ENCODE measurements at places on chromosomes 2 and 18. TPM values are rescaled to one million over a fixed set of nuclear protein-coding genes. Genes with fewer than 3 reads are reported as not detected.

GRCh38 chr2:229269941-229270340, 1.1 kb downstream of the PID1 start:
- no peaks in the 10 kb centered on the region for H3K36me3 ChIP-seq
- peak; percentile 24 for DNase-seq

- no peaks in the 10 kb centered on the region for H3K4me1 ChIP-seq
- no peak for DNase-seq
- H3K36me3 ChIP-seq = no peaks in the 10 kb centered on the region
- no peak overlapping the region for H3K27ac ChIP-seq
Observed at GRCh38 chr2:119190321-119191111, 32.0 kb upstream of the C1QL2 start.

- no peak overlapping the region for H3K27ac ChIP-seq
- no peaks in the 10 kb centered on the region for H3K36me3 ChIP-seq
- H3K27me3 ChIP-seq = no peaks in the 10 kb centered on the region
- H3K4me3 ChIP-seq = no peak overlapping the region
Observed at GRCh38 chr2:157404363-157404762, 39.5 kb downstream of the CYTIP start.

- peaks cover 17% of the 10 kb centered on the region for H3K4me1 ChIP-seq
- H3K4me3 ChIP-seq = no peak overlapping the region
- no peaks in the 10 kb centered on the region for H3K36me3 ChIP-seq
- peaks cover 33% of the 10 kb centered on the region for H3K27me3 ChIP-seq
Observed at GRCh38 chr2:71458413-71459083, 5.2 kb downstream of the DYSF start.

DNA sequence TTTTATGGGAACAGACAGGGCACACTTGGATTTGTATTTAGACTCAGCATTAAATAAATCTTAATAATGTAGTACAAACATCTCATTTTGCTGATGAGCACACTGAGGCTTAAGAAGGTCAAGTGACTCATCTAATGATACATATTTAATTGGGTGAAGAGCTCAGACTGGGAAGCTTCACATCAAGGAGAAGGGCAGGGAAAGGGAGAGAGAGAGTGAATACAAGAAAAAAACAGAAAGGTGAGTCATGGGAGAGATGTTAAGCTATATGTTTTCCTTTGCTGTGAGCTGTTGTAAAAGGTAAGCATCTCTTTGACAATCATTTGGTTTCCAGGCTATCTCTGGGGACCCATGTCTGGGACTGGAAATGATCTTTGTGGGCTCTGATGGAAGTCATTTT, 277.8 kb downstream of the SETBP1 start:
- no peak for DNase-seq
- H3K4me1 ChIP-seq = no peaks in the 10 kb centered on the region
- H3K4me3 ChIP-seq = no peak overlapping the region
- H3K27ac ChIP-seq = no peak overlapping the region
- no peaks in the 10 kb centered on the region for H3K27me3 ChIP-seq

DNA sequence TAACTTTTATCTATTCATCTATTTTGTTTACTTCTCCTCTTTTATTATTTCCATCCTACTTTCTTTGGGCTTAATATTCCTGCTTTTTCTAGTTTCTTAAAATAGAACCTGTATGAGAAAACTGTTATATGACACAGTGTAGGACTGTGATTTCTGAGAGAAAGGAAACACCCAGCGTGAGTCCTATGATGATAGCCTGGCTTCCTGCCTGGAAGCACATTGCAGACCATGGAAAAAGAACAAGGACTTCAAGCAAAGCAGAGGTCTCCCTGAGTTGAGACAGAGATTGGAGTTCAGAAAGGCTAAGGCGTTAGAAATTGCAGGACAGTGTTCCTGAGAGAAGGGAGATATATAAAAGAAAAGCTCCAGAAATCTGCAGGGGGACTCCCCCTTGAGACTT, 7.8 kb downstream of the RBM44 start:
- H3K4me3 ChIP-seq = no peak overlapping the region
- no peaks in the 10 kb centered on the region for H3K4me1 ChIP-seq
- H3K27me3 ChIP-seq = no peaks in the 10 kb centered on the region
- no peak for DNase-seq
- H3K27ac ChIP-seq = no peak overlapping the region
- H3K36me3 ChIP-seq = no peaks in the 10 kb centered on the region

DNA sequence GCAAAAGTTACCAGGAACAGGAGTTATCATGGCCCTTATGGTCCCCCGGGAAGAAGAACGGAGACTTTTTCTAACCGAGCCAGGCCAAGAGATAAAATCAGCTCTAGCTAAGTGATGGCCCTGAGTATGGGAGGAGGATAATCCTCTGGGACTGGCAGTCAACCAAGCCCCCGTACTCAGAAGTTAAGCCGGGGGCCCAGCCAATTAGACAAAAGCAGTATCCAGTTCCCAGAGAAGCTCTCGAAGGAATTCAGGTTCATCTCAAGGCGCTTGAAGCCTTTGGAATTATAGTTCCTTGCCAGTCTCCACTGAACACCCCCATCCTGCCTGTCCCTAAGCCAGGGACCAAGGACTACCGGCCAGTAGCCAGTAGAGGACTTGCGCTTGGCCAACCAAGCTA, 365.3 kb upstream of the TCF4 start:
- no peak for DNase-seq
- no peaks in the 10 kb centered on the region for H3K27me3 ChIP-seq
- no peaks in the 10 kb centered on the region for H3K4me1 ChIP-seq
- H3K4me3 ChIP-seq = no peak overlapping the region
- H3K36me3 ChIP-seq = no peaks in the 10 kb centered on the region

DNA sequence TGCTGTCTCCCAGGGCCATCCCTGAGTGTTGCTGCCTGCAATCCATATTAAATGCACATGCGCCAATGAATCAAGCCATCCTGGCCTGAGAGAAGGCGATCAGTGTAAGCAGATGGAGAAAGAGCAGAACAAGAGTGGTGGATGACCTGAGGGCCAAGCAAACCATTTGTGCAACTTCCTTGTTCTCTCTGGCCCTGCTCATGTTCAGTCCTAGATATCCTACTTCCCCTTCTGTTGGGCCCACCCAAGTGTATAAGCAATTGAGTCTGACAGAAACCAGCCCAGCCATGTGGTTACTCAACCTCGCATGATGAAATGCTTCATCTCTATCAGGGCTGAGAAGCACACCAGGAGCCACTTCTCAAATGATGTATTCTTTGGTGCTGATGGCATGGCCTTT, 383.1 kb upstream of the ID2 start:
- H3K27ac ChIP-seq = no peak overlapping the region
- no peaks in the 10 kb centered on the region for H3K36me3 ChIP-seq
- no peak for DNase-seq
- H3K27me3 ChIP-seq = no peaks in the 10 kb centered on the region
- no peaks in the 10 kb centered on the region for H3K4me1 ChIP-seq

DNA sequence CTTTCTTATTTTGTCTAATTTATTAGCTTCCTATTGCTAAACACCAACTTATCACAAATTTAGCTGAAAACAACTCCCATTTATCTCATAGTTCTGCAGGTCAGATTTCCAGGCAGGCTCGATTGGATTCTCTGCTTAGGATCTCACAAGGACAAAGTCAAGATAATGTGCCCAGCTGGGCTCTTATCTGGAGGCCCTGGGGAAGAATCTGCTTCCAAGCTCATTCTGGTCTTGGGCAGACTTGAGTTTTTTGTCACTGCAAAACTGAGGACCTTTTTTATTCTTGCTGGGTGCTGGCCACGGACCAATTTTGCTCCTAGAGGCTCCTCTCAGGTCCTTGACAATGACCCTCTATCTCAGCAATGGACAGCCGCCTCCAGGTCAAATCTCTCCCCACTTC, 215.5 kb downstream of the TRIB2 start:
- no peak for DNase-seq
- H3K36me3 ChIP-seq = no peaks in the 10 kb centered on the region
- no peak overlapping the region for H3K27ac ChIP-seq
- H3K4me1 ChIP-seq = no peaks in the 10 kb centered on the region

- no peak overlapping the region for H3K27ac ChIP-seq
- H3K27me3 ChIP-seq = no peaks in the 10 kb centered on the region
- H3K4me3 ChIP-seq = no peak overlapping the region
- no peak for DNase-seq
Observed at GRCh38 chr18:39389800-39390379, 1824.3 kb upstream of the CELF4 start.

DNA sequence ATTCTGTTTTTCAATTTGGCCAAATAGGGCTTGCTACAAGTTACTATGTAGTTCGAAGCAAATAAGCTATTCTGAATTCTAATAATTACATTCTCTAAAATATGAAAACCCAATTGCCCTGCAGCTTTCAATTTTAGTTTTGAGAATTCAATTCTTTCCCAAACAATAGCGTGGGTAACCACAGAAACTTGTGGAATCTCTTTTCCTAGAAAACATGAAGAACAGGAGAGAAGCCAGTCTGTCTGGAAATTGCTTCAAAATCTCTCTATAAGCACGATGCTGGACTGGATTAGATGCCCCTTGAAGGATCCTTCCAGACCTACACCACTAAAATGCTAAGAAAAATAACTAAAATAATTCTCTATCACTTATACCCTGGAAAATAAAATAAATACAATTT, 115.0 kb downstream of the THADA start:
- no peak overlapping the region for H3K27ac ChIP-seq
- no peak overlapping the region for H3K4me3 ChIP-seq
- H3K27me3 ChIP-seq = no peaks in the 10 kb centered on the region
- no peak for DNase-seq
- no peaks in the 10 kb centered on the region for H3K36me3 ChIP-seq

- H3K4me1 ChIP-seq = no peaks in the 10 kb centered on the region
- no peak overlapping the region for H3K27ac ChIP-seq
- DNase-seq = no peak
- H3K27me3 ChIP-seq = no peaks in the 10 kb centered on the region
- H3K4me3 ChIP-seq = no peak overlapping the region
- H3K36me3 ChIP-seq = no peaks in the 10 kb centered on the region
Observed at GRCh38 chr2:54947136-54947535, 103.1 kb downstream of the RTN4 start.

DNA sequence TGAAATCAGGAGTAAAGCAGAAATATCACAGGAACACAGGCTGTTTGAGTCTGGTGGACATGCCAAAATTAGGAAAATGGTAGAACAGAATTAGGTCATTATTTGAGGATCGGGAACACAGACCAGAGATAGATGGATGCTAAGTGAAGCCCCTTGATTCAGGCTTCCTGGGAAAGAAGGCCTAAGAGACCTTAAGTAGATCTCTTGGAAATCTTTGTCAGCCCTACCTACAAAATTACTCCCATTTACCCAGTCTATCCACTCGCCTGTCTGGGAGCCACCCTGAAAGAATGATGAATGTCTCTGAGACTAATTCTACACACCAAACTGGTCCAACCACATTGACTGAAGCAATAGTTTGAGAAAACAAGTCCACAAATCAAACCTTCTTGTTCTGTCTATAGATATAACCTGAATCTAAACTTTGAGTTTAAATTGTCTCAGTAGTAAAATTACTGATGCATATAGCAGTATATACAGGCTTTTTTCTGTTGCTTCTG, 36.6 kb upstream of the TANK start:
- no peak overlapping the region for H3K27ac ChIP-seq
- no peaks in the 10 kb centered on the region for H3K4me1 ChIP-seq
- no peak for DNase-seq
- no peaks in the 10 kb centered on the region for H3K27me3 ChIP-seq

Gene GPD2
- 28.5 TPM for polyA plus RNA-seq

Gene CD207
- polyA plus RNA-seq = 1.9 TPM

Gene ZNF521
- polyA plus RNA-seq = 9.3 TPM

Gene SEPTIN10
- polyA plus RNA-seq = 67.4 TPM

Gene VWA3B
- polyA plus RNA-seq = 0.09 TPM

Gene NEU2
- not detected for polyA plus RNA-seq

Gene MEP1B
- 0.45 TPM for polyA plus RNA-seq

Gene ALPG
- polyA plus RNA-seq = not detected

Gene DCC
- 0.58 TPM for polyA plus RNA-seq

Gene STPG4
- polyA plus RNA-seq = 0.18 TPM

All from large intestine (tissue), 12 donors.